ENCODE measurements at places on chromosomes 1 and 21.

DNA sequence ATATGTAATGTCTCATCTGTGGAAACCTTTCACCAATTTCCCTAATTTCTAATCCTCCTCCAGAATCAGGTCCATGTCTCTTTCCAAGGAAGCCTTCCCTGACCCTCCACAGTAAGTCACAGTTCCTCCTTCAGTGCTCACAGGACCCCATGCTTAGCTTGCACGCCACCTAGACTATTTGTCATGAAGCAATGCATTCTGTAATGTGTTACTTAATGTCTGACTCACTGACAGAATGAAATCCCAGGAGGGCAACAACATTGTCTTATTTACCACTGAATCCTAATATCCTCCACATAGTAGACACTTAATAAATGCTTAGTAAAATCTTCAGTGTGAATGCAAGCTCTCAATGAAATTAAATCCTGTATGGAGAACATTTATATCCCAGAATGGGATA lies 245.9 kb upstream of the PLD5 start:
- no peak overlapping the region for H3K27ac ChIP-seq
- no peak overlapping the region for H3K4me3 ChIP-seq
- no peak for DNase-seq

GRCh38 chr21:42266971-42267556 lies 48.1 kb downstream of the ABCG1 start:
- H3K27me3 ChIP-seq = no peaks in the 10 kb centered on the region
- H3K4me3 ChIP-seq = no peak overlapping the region
- DNase-seq = no peak

- no peak overlapping the region for H3K27ac ChIP-seq
- no peak overlapping the region for H3K4me3 ChIP-seq
- H3K4me1 ChIP-seq = no peaks in the 10 kb centered on the region
- no peaks in the 10 kb centered on the region for H3K36me3 ChIP-seq
- DNase-seq = no peak
- H3K27me3 ChIP-seq = no peaks in the 10 kb centered on the region
These were observed 124.0 kb downstream of the GPATCH2 start for GRCh38 chr1:217506878-217507277.

DNA sequence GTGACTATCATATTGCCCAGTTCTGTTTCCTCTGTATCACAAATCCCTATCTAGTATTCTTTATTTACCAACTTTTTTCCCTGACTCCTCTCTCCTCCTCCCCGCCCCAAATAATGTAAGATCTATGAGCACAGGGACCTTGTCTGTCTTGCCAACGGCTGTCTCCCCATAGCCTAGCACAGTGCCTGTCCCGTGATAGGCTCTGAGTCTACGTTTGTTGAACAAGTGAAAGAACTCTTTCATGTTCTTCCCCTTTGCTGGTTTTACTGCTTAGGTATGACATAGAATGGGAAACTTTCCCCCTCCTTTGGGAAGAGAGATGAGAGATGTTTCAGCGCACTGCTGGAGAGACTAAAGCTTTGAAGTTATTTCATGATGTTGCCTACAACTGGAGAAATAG lies 367.0 kb downstream of the PRDM2 start:
- H3K4me1 ChIP-seq = no peaks in the 10 kb centered on the region
- DNase-seq = no peak
- no peak overlapping the region for H3K4me3 ChIP-seq

DNA sequence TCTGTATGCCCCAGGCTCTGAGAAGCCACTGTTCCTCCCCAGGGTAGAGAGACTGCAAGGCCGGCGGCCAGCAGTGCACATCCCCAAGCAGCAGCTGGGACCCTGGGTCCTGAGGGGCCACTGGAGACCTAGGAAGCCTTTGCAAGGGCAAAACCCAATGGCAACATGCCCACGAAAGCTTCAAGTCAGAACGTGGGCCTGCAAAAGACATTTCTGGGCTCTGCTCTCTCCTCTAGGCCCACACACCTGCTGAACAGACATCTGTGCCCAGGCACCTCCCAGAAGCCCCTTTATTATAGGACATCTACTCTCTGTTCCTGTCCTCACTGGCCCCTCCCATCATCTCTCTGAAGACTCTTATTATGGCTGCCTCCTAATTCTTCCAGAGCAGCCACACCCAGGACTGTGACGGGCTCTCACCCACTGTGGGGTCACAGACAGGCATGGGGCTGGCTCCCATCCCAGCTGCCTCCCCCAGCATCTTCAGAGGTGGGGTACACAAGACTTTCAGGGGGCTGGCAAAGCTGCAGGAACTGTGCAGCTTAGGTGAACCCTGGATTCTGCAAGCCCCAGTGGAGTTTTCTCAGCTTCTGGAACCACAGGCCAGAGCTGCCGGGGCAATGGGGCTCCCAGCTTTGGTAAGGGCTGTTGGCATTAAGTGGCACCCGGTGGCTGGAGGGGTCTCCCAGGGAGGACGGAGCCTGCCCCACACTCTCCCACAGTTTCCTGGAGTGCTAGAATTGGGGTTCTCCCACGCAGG lies 12.6 kb downstream of the TRIM11 start:
- H3K36me3 ChIP-seq = no peaks in the 10 kb centered on the region
- H3K27me3 ChIP-seq = no peaks in the 10 kb centered on the region
- H3K4me3 ChIP-seq = no peak overlapping the region
- no peaks in the 10 kb centered on the region for H3K4me1 ChIP-seq
